Stimulated activated CD4-positive, alpha-beta T cell treated with anti-CD3 and anti-CD28 coated beads, TNF-alpha, amount 100 ng/mL, for 48 hours (primary cell): ENCODE measurements at places on chromosomes 7 and 10.

GRCh38 chr7:64562256-64562625, 630 bp downstream of the ZNF680 start:
- DNase-seq: no peak

- DNase-seq: no peak
These were observed 73.2 kb downstream of the SFMBT2 start for GRCh38 chr10:7337431-7338171.

GRCh38 chr7:127322351-127322750, 69.6 kb upstream of the GRM8 start:
- no peak for DNase-seq

DNA sequence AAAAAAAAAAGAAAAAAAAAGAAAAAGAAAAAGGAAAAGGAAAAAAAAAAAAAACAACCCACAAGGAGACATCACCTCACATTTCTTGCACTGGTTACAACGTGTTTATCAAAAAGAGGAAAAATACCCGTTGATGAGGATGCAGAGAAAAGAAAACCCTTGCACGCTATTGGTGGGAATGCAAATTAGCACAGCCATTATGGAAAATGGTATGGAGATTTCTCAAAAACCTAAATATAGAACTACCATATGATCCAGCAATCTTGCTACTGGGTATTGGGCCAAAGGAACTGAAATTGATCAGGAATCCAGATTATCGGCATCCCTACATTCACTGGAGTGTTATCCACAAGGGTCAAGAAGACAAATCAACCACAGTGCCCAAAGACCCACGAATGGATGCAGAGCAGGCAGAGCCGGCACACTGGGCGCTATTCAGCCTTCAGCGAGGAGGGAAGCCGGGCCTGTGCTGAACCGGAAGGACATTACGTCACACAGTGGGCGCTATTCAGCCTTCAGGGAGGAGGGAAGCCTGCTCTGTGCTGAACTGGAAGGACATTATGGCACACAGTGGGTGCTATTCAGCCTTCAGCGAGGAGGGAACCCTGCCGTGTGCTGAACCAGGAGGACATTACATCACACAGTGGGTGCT, 258.7 kb downstream of the ZMYND11 start:
- no peak for DNase-seq

GRCh38 chr7:332020-332517, 42.1 kb downstream of the FOXL3 start:
- DNase-seq: no peak

DNA sequence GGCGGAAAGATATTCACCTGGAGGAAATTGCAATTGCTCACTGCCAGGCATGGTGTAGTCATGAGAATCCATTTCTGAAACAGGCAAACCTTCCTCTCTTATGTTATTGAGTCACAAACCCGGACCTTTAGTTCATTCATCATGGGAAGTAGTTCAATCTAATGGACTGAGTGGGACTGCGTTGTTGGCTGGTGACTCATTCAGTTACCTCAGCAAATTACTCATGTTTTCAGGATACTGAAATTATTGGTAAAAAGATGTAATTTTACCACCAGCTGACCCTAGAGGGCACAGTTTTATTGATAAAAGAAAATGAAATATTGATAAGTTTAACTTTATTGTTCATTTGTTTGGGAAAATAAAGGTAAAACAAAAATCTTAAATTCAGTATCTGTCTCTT, 1194.4 kb upstream of the SORCS1 start:
- no peak for DNase-seq

- DNase-seq: no peak
These were observed 5.7 kb downstream of the TRIM8 start for GRCh38 chr10:102649797-102650654.

- no peak for DNase-seq
These were observed 883.5 kb downstream of the SORCS1 start for GRCh38 chr10:106280896-106281460.

DNA sequence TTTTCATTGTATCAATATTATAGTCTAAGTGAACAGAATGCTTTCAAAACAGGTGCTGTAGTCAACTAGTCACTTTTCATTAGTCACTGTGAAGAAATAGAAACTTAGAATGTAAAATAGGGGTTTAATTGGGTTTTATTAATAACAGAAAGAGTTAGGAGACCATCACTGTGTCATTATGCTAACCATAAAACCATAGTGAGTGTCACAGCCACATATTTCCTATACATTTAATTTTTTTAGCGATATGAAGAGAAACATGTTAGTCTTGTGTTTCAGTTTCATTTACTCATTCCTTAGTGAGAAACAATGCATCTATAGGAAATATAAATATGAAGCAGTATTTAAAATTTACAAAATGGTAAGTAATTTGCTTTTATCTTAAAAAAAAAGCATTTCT, 22.2 kb downstream of the SPAG6 start:
- DNase-seq: no peak

- DNase-seq: no peak
These were observed 148.2 kb upstream of the WNT16 start for GRCh38 chr7:121180436-121181063.

- no peak for DNase-seq
These were observed 52.9 kb downstream of the ZRANB1 start for GRCh38 chr10:124994573-124995473.

GRCh38 chr7:151754142-151754590, 122.7 kb downstream of the PRKAG2 start:
- no peak for DNase-seq

DNA sequence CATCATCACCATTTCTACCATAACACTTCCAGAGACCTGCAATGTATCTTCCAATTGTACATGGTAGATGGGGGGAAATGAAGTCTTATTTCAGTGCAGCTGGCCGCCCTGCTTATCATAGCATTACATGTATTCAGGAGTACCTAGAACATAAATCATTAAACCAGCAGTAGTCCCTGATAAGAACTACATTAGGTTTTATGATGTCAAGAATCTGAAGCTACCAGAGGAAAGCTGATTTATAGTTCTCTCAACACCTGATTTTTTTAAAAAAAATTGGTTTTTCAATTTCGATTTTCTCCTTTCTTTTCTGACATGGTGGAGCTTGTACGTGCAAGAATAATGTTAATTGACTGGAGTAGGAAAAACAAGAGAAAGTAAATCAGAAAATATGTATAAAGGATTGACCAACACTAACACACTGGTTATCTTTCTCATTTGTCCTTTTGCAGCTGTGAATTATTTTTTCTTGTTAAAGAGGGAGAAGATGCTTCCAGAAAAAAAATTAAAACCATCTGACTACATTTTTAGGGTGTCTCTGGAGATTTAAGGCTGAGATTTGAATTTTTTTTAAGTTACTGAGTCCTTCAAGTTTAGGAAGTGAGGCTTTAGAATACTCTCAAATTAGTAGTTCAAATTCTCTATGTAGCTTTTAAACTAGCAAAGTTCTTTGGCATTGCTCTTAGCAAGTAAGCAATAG, 59.1 kb downstream of the CSTF2T start:
- DNase-seq: no peak

DNA sequence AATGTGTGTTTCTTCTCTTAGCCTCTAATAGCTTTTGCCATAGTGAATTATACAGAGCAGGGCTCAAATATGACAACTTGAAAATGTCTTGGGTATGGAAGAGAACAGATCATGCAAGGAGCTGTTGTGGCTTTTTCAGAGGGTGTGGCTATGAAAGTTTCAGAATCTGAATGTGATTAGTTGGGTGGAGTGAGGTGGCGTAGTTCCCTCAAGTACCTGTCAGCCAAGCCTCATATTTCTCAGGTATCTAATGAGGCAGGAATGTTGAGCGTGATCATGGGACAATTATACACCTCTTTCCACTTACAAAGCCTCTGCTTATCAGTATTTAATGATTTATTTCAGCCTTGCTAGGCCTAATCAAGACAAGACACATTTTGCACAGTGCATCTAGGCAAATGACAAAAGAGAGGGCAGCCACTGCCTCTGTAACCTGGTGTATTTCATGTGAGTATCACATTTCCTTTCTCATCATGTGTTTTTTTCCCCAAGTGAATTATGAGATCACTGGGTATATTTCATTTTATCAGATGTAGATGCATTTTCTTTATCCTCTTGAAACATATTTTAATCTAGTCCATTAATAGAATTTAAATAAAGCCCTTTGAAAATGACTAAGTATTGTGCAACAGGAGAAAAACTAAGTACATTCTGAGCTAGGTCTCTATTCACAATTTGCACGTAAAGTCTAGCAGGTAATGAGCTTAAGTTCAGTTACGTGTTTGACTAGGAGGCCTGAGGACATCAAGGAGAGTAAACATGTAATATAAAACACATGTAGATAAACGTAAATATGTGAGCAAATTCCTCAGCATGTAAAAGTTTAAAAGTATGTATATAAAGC, 644.4 kb upstream of the IGFBP3 start:
- DNase-seq: no peak

- DNase-seq: no peak
These were observed 24.5 kb upstream of the ELAPOR2 start for GRCh38 chr7:87083865-87084519.

GRCh38 chr10:31239961-31240360, 79.1 kb upstream of the ZEB1 start:
- DNase-seq: no peak

- no peak for DNase-seq
These were observed 172.9 kb downstream of the DKK1 start for GRCh38 chr10:52486840-52487611.

GRCh38 chr10:30155401-30155800, 96.0 kb upstream of the JCAD start:
- no peak for DNase-seq

DNA sequence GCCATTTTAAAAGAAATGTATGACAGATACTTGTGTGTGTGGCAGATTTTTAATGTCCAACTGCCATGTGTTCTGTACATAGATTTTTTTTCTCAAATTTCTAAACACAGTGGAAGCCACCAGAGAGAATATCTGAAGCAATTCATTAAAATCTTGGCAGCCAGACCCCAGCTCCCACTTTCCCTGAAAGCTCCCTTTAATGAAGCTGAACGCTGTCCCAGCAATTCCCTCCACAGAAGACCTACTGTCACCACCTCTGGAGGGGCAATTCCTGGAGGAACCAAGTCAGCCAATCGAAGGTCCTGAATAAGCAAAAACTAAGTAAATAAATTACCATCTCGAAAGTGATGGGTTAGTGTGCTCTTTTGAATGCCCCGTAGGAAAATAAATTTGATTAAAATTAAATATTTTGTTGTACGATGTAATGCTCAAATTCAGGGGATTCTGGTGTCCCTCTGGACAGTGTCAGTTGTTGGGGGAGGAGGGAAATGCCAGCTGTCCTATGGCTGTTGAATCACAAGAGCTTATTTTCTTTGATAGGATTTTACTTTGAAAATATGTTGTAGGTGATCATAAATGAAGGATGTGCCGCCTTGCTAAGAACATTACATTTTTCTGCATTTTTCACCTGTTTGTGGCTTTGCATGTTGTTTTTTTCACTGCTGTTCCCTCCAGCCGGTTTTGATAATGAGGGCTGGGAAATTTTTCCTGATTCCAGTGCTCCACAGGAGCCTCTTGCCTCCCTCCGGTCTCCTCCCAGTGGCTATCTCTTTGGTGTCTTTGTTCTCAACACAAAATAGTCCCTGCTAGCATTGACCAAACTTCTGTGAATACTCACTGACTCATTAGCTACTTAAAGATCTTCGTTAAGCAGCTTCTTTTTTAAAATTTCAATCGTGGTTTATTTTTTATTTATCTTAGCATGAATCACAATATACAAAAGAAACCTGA, 9.2 kb upstream of the GSAP start:
- DNase-seq: no peak

DNA sequence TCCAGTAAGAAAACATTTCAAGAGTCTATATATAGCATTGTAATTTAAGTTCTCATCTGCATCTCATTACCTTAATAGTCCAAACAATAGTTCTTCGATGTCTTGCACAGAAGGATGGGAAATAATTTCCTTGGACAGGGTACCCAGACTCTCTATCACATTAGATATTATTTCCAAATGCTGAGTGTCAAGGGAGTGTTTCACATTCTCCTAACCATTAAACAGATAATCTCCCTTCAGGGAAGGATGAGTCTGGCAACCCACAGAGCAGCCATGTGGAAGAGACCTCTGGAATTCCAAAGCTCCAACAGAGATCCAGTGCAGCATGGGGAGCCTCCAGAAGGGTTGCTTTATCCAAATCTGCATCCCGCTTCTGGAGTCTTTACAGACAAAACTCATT, 89.6 kb downstream of the FZD1 start:
- DNase-seq: no peak

- peak; percentile 63 for DNase-seq
These were observed 117.4 kb upstream of the PFKP start for GRCh38 chr10:2949948-2950354.

GRCh38 chr7:138465046-138465445, 5.0 kb downstream of the TRIM24 start:
- DNase-seq: no peak

DNA sequence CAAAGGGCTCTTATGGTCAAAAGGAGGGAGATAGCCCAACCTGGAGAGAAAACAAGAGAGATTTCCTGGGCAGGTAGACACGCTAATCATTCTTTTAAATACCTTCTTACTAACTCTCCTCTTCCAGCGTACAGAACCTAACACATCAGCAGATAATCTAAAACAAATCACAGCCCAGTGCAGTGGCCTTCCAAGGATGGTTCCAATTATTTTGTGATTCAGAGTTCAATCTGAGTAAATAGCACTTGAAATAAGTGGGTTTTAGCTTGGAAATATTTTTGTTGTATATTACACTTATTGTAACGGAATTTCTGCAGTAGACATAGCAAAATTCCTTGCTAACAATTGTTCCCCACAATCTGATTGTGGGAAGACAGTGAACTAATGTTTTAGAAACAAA, 7.3 kb upstream of the IMPDH1 start:
- DNase-seq: no peak

- no peak for DNase-seq
These were observed 535.9 kb downstream of the AUTS2 start for GRCh38 chr7:70134029-70134770.

- no peak for DNase-seq
These were observed 248.0 kb upstream of the FZD8 start for GRCh38 chr10:35889971-35890675.

DNA sequence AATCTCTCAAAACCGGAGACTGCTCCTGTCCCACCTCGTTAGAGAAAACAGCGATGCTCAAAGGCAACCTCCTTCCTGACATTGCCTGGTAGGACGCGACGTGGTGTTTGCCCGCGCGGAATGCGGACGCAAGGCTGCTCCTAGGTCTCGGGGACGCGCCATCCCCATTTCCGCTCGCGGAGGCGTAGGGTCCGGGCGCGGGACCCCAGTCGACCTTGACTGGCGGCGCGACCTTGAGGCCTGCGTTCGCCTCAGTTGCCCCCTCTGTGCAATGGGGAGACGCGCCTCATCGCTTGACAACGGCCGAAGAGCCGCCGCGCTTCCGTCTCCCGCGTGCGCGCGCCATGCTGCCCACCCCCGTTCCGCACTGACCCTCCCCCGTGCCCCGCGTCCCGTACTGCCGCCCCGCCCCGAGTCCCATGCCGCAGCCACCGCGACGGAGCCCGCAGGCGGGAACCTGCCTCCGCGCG, 412 bp upstream of the PPIA start:
- DNase-seq: no peak

GRCh38 chr10:113499806-113500205, 53.0 kb upstream of the HABP2 start:
- no peak for DNase-seq

DNA sequence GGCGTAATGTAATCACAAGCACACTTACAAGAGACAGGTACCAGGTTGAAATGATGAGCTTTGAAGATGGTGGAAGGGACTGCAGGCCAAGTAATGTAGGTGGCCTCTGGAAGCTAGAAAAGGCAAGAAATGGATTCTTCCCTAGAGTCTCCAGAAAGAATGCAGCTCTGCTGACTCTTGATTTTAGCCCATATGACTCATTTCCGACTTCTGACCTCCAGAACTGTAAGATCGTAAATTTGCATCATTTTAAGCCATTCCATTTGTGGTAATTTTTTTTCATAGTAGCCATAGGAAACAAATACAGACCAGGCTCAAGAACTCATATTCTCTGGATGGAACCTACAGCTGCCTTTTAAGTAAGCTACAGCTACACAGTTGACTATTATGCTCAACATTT, 315.5 kb downstream of the MAGI2 start:
- no peak for DNase-seq
